ENCODE measurements at places on chromosomes 7 and 10. TPM values are rescaled to one million over a fixed set of nuclear protein-coding genes. Genes with fewer than 3 reads are reported as not detected.

GRCh38 chr10:69818676-69819239 lies 17.1 kb downstream of the COL13A1 start:
- no peak for DNase-seq

RSBN1L gene
- 9.3 TPM for polyA plus RNA-seq

- DNase-seq, result no peak
Observed at GRCh38 chr7:6168477-6168868, 104.0 kb downstream of the CYTH3 start.

DNA sequence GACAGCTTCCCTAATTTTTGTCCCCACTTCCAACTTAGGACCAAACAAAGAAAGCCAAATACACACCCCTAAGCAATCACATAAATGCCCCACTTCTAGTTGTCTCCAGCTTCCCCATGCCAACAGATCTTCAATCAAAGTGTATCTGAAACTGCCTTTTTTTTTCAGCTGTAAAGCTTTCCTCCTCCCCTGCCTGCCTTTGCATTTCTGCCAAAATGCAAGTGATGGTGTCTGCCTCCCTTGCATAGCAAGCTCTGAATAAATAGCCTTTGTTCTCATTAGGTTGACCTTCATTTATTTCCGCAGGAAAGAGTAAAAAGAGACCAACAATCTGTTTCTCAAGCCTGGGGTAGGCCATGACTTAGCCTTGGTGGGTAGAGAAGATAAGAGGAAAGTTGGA lies 459.4 kb downstream of the GPAM start:
- DNase-seq, result no peak

GRCh38 chr10:104262055-104262454 lies 6.9 kb upstream of the GSTO2 start:
- no peak for DNase-seq

- DNase-seq, result no peak
Observed at GRCh38 chr10:12389154-12389734, 39.9 kb downstream of the CAMK1D start.

CPA4 gene
- 65.7 TPM for polyA plus RNA-seq

GNAT3 gene
- not detected for polyA plus RNA-seq

ACHE gene
- polyA plus RNA-seq, result 0.35 TPM

GRCh38 chr7:130942211-130942964 lies 208.4 kb upstream of the KLF14 start:
- DNase-seq, result no peak

DNA sequence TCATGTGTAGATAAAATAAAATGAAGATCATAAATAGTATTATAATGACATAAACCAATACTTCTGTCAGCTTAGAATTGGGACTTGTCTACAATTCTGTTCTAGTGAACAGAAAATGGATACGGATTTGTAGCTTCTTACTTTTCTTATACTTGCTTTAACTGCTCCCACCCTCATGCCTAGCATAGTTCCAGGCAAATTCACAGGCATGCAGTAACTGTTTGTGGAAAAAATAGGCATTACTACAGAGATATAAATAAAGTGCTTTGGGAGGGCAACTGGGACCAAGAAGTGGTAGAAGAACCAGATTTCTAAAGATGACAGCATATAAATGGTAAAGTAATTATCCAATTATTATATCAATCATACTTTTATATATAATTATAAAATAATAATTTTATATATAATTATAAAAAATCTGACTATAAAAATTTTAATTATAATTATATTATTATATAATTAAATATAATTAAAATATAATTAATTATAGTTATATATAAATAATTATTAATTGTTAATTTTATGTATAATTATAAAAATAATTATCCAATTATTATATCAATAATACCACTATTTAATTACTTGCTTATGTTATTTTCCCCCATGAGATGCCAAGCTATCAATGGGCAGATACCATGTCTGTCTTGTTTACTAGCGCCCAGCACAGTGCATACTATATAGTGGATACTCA lies 144.1 kb downstream of the NOC3L start:
- DNase-seq, result no peak

- DNase-seq, result no peak
Observed at GRCh38 chr10:3873728-3874461, 88.9 kb upstream of the KLF6 start.

GRCh38 chr10:3122486-3123205 lies 49.9 kb downstream of the PITRM1 start:
- no peak for DNase-seq

DNA sequence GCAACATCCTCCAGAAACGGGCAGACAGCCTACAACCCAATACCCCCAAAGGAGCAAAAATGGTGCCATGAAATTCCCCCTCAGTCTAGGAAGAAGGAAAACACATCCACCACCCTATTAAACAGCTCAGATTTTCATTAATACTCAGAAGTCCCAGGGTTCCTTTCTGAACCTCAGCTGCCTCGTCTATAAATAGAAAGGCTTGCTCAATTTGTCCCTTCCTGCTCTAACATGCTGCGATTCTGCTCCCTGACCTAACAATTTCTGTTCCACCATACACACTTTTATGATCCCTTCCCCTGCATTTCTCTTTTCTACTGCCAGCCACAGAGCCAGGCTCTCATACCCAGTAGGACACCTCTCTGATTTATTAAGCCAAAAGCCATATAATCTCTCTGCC lies 68.1 kb downstream of the MTERF1 start:
- DNase-seq, result no peak

- DNase-seq, result peak; percentile 46
Observed at GRCh38 chr7:128236924-128237586, 4.0 kb upstream of the LEP start.

GRCh38 chr7:50782375-50783208 lies at the start of gene GRB10:
Gene GRB10 (minus strand): TSS chr7:50782896. CDS start chr7:50732322, 50,574 bp downstream.
- no peak for DNase-seq

- no peak for DNase-seq
Observed at GRCh38 chr10:20354166-20354565, 537.9 kb downstream of the PLXDC2 start.

- DNase-seq, result no peak
Observed at GRCh38 chr7:112001091-112001826, 204.9 kb downstream of the DOCK4 start.

DNA sequence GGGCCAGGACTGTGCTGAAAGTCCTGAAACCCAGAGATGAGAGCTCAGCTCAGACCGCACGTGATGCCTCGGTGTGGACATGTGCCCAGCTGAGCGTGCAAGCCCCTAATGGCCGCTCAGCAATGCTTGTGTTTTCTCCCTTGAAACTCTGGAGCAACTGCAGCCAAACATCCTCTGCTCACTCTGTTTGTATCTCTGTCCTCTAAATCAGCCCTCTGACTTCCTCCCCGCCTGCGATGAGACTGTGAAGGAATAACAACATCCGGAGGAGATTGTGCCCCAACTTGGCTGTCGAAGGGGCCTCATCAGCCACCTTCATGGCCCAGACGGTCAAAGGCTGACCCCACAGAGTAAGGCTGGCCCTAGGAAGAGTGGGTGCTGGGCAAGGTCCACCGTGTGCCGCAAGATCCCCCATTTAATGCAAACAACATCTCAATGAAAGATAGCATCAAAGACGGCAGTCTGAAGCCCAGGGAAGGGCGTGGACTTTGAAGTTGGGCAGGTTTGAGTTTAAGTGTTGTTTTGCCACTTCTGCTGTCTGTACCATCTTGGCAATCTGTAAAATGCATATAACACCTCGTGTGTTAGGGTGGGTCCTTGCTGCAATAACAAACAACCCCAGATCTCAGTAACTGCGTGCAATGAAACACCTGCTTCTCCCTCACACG lies 39.9 kb downstream of the CALML3 start:
- DNase-seq, result no peak

DNA sequence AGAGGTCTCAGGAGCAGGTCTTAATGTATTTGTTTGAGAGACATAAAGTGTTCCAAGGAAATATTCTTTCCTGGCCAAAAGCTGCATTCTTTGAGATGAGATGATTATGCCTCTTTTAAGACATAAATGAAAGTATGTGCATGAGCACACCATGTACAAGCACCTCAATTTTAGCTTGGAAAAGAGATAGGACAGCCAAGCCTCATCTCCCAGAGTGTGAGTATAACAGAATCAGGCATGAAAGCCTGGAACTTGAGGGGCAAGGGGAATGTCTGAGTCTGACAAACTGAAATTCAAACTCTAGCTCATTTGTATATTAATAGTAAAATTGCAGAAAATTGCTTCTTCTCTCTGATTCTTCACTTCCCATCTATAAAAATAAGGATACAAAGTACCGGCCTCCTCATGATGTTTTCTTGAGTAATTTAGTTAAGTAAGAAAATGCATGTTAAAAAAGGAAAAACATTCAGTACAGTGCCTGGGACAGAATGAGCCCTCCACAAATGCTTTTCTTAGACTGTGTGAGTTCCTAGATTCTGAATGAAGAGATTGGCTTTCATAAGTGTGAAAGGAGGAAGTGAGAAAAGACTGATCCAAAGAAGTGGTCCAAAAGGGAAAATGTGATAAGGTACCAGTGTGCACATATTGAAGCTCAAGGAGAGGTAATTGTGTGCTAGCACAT lies 1260.9 kb upstream of the SORCS1 start:
- DNase-seq, result no peak

NEBL gene
- 0.04 TPM for polyA plus RNA-seq

CTAGE4 gene
- 0.04 TPM for polyA plus RNA-seq

GRCh38 chr7:24825931-24826661 lies 68.8 kb upstream of the GSDME start:
- DNase-seq, result no peak

DOCK1 gene
- polyA plus RNA-seq, result 47.2 TPM

DNA sequence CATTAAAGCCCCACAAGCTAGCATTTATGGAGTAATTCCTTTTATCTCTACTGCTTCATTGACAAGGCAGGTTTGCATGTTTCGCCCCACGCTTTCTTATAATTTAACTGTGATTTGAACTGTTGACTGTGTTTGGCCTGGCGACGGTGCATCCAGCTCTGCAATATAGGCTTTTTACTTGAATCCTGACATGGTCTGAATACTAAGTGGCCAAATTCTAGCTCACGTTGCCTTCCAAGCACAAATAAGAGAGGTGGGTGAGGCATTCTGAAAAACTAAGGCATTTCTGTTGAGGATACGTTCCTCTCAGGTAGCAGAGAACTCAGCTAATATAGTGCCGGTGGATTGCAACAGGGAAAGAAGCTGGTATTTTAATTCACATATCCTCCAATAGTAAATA lies 61.8 kb downstream of the NRP1 start:
- no peak for DNase-seq

TLX1 gene
- not detected for polyA plus RNA-seq

GRCh38 chr10:132263866-132264265 lies 43.9 kb downstream of the STK32C start:
- DNase-seq, result no peak

- peak; percentile 6 for DNase-seq
Observed at GRCh38 chr7:103735377-103735776, 254.1 kb downstream of the RELN start.

GRCh38 chr7:55423277-55423711 lies 58.2 kb downstream of the LANCL2 start:
- no peak for DNase-seq

DNA sequence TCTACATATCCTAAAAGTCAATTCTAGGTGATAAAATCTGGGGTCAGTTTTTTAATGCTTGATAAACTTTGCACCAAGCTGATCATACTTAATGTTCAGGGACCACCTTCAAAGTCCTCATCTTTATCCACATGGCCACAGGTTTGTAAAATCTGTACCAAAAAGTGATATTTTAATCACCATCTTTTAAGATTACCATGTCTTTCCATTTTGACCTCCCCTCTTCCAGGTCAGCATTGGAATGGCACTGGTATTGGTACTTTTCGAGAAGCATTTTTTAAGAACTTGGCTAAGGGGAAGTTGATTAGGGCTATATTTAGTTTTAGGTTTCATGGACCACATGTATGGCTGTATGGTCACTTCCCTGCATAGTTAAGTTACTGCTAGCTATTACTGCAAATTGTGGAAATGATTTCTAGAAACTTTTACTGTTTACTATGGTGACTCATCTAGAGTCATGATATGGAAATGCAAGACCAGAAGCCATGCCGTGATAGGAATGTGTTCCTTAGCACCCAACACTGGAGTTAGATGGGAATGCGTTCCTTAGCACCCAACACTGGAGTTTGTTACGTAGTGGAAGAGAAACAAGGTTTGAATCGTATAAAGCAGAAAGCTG lies 50.8 kb upstream of the ABLIM1 start:
- peak; percentile 48 for DNase-seq

DNA sequence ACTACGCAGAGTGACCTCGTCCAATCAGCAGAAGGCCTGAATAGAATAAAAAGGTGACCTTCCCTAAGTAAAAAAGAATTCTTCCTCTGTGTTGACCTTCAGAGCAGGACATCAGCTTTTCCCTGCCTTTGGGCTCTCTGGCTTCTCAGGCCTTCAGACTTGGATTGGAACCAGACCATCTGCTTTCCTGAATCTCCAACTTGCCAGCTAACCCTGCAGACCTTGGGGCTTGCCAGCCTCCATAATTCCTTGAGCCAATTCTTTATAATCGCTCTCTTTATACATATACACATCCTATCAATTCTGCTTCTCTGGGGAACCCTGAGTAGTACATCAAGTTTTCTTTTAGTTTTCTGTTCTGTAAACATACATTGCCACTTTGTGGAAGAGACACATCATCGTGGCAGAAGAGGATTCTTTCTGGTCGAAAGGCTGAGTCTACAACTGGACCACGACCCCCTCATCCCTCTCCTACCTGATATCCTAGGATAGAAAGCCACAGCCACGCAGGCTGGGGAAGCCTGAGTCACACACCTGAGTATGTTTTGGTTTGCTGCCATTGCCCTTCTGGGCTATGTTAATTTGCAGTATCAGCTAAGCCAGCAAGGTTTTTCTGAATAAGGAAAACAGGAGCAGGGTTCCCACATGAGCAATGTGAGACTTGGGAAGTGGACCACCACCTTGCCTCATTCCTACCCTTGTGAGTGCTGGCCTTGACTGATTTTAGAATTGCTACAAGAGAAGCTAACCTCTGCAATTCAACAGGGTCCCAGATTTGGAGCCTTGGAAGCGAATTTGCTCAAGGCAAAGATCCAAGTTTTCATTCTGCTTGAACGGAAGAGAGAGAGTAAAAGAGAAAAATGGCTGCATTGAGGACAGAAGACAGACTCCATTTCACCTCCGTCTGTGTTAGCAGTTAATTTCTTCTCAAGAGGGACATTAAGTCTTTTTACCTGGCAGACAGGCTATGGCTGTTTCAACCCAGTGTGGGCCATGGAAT lies 445.2 kb upstream of the FZD8 start:
- DNase-seq, result no peak

DNA sequence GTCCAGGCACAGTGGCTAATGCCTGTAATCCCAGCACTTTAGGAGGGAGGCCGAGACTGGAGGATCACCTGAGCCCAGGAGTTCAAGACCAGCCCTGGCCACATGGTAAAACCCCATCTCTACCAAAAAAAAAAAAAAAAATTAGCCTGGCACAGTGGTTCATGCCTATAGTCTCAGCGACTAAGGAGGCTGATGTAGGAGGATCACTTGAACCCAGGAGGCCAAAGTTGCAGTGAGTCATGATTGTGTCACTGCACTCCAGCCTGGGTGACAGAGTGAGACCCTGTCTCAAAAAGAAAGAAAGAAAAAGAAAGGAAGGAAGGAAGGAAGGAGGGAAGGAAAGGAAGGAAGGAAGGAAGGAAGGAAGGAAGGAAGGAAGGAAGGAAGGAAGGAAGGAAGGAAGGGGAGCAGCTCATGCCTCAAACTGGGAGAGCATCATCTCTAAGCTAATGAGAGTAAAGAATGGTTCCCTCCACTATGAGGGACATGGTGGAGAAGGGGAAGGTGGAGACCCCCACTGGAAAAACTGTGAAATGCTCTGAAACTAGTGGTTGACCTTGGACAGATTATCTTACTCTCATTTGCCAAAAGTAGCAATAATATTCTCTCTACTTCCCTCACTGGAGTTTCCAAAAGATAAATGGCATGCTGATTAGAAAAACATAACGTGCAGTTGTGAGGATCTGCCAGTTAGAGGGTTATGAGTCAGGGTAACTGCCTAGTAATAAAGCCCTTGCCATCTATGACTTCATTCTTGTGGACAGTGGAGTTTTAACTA lies 16.8 kb downstream of the GIMAP5 start:
- DNase-seq, result no peak

GRCh38 chr10:100659361-100660098 lies 85.9 kb upstream of the PAX2 start:
- no peak for DNase-seq
